ENCODE measurements at places on chromosomes 2 and 18.

- no peak for DNase-seq
Measured at GRCh38 chr2:26246818-26247217, 2.1 kb downstream of the HADHB start.

DNA sequence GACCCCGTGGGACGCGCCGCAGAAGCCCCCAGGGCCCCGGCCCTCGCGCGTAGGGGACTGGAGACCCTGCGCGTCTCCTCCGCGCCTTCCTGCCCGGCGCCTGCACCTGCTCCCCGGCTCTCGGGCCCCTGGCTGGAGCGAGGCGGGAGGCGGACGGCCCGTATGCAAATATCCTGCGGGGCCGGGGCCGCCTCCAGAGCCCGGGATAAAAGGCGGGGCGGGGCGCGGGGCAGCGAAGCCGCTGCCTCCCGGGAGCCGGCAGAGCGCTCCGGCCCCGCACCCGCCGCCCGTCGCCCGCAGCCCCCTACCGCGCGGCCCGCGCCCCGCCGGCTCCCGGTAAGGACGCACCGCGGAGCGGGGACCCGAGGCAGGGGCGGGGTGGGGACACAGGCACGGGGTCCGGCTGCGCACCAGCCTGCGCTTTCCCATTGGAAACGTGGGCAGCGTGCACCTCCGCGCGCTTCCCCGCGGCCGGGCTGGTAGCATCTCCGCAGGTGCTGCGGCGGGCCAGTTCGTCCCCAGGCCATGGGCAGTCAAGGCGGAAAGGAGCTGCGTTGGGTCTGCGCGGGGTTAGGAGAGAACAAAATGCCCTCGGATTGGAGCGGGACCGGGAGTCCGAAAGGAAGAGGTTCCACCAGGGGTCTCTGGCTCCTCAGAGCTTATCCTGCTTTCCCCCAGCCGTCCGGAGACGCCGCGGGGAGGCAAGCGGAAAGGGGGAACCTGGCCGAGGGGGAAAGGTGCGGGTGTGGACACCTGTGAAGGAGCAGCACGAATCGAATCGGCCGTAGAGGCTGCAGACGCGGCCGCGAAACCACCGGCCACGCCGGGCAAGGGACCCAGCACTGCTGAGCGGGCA lies at the start of gene ATP6V1C2:
Gene ATP6V1C2 (plus strand): TSS at position 235 of the 856 bp plus-strand sequence. CDS start 1,220 bp downstream, outside the sequence.
- DNase-seq = no peak

GRCh38 chr18:8221452-8221851 lies 387.8 kb upstream of the RAB12 start:
- DNase-seq = no peak

DNA sequence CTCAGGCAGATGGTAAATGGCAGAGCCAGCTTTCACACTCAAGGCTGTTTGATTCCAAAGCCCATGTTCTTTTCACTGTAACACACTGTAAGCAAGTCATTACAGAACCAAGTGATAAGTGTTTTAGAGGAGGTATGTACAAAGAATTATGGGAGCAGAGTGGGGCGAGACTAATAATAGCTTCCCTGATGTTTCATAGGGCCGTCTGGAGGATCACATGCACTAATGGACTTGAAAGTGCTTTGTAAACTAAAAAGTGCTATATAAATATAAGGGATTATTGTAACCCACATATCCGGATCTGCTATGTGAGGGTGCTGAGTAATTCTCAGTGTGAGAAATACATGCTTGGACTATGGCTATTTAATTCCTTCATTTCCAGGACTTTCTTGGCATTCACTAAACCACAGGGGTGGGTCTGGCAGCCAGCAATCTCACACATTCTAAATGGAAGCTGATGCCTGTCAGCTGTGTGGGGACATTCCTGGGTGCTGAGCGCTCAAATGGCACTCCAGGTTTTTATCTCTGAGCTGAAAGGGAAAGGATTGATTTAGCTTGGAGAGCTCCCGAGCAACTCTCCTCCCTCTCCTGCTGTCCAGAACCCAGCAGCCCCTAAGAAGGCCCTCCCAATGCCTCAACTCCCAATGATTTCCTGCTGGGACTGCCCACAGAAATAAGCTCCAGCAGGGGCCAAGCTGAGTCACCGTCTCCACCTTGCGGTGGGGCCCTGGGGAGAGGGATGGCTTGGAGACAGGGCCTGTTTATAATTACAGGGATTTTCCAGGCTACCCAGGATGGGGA lies 222.8 kb downstream of the SOX11 start:
- DNase-seq = peak; percentile 28

- no peak for DNase-seq
Measured at GRCh38 chr2:200138391-200139124, 167.9 kb upstream of the SPATS2L start.

DNA sequence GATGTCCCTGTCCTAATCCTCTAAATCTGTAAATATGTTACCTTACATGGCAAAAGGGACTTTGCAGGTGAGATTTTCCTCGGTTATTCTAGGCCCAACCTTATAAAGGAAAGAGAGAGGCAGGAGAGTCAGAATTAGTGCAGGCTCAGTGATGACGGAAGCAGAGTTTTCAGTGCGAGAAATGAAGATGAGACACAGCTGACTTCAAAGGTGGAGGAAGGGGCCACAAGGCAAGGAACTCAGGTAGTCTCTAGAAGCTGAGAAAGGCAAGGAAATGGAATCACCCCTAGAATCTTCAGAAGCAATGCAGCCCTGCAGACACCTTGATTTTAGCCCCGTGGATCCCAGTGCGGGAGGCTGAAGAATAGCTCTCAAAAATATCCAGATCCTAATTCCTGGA lies 7.2 kb upstream of the LCLAT1 start:
- DNase-seq = no peak

- DNase-seq = no peak
Measured at GRCh38 chr2:241815477-241816430, 6.8 kb downstream of the NEU4 start.

- no peak for DNase-seq
Measured at GRCh38 chr2:198259496-198259895, 455.1 kb downstream of the PLCL1 start.

GRCh38 chr2:20065885-20066602 lies 14.6 kb upstream of the LAPTM4A start:
- no peak for DNase-seq

- no peak for DNase-seq
Measured at GRCh38 chr2:15559379-15560139, 1.6 kb downstream of the NBAS start.

GRCh38 chr2:5672749-5673144 lies 19.4 kb upstream of the SOX11 start:
- DNase-seq = no peak

DNA sequence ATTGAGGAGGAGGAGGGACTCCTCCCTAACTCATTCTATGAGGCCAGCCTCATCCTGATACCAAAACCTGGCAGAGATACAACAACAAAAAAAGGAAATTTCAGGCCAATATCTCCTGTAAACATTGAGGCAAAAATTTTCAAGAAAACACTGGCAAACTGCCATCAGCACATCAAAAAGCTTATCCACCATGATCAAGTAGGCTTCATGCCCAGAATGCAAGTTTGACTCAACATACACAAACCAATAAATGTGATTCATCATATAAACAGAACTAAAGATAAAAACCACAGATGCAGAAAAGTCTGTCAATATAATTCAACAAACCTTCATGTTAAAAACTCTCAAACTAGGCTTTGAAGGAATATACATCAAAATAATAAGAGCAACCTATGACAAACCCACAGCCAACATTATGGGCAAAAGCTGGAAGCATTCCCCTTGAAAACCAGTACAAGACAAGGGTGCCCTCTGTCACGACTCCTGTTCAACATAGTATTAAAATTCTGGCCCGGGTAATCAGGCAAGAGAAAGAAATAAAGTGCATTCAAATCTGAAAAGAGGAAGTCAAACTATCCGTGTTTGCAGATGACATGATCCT lies 1014.3 kb downstream of the CBLN2 start:
- no peak for DNase-seq

DNA sequence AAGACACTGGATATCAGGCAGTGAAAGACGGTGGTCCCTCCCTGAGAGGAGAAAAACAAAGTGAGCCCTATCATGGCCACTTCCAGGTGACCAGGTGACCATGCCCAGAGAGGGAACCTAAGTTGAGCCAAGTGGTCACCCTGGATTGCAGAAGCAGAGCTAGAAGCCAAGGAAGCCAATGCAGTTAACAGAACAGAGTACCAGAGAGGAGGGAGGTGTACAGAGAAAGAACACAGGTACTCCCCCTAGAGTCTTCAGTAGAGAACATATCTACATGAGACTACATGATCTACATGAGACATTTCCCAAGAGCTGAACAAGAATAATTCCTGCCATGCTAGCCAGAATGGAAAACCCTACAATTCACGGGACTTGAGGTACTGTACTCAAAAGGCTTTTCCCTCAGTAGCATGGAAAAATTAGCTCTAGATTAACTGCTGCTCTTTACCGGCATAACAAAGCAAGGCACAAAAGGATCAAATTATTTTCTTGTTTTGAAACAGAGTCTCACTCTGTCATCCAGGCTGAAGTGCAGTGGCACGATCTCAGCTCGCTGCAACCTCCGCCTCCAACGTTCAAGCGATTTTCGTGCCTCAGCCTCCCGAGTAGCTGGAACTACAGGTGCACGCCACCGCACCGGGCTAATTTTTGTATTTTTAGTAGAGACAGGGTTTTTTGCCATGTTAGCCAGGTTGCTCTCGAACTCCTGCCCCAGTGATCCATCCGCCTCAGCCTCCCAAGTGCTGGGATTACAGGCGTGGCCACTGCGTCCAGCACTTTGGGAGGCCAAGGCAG lies 23.5 kb downstream of the ROCK2 start:
- no peak for DNase-seq

DNA sequence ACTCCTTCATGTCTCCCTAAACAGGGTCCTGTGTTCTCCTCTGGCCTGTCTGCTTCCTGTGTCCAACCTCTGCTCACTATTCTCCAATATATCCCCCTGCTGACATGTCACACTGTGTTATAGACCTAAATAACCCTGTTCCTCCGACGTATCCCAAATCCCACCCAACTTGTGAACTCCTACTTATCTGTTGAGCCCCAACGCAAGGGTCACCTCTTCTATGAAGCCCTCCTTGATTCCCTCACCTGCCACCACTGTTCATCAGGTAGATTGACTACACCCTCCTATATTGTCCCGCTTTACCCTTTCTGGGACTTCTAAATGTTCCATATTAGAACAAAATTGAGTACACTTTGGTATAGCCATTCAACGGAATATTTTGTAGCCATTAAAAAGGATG lies 42.1 kb downstream of the PCARE start:
- DNase-seq = no peak

GRCh38 chr2:174335988-174336500 lies 1.3 kb downstream of the SP9 start:
- DNase-seq = no peak

DNA sequence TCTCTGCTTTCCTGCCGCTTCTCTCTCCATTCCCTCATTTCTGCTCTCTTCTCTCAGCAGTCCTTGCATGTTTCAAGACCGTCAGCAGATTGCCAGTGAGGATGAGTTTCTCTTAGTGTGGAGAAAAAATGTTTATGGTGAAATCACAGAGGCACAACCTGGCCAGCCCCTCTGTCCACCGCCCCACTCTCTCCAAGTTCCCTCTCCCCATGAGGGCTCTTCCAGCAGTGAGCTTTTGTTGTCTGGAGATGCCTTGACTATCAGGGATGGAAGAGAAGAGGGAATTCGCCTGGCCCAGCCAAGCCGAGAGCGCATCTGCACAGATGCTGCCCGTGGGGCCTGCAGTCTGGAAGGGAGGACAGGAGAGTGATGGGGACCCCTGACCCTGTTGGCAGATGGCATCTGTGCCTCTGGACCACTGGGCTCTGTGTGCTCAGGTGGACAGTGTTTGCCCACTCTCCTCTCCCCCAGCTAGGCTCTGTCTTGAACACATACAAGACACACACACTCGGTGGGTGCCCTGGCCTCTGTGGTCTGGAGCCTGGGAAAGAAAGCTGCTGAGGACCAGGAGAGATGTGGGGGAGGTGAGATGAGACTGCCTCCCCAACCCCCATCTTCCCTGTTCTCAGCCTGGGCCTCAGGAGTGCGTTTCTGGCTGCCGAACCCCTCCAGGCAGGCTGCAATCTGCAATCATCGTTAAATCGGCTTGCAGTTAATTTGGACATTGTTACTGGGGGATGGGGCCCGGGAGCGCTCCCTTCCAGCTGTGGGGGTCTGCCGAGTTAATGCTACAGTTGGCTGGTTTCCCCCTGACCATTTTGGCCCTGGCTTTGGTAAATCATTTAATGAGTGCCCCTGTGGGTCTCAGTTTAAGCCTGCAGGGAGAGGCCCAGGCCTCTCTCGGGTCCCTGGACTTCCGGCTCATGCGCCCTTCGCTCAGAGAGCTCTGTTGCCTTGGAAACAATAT lies 4.5 kb downstream of the ITM2C start:
- no peak for DNase-seq

GRCh38 chr18:75455249-75456198 lies 28.0 kb upstream of the SMIM21 start:
- DNase-seq = no peak

GRCh38 chr2:176612736-176613135 lies 343.5 kb downstream of the MTX2 start:
- no peak for DNase-seq

GRCh38 chr2:161745866-161746614 lies 121.8 kb downstream of the SLC4A10 start:
- no peak for DNase-seq

GRCh38 chr2:181916726-181917718 lies 25.5 kb downstream of the ITPRID2 start:
- no peak for DNase-seq

DNA sequence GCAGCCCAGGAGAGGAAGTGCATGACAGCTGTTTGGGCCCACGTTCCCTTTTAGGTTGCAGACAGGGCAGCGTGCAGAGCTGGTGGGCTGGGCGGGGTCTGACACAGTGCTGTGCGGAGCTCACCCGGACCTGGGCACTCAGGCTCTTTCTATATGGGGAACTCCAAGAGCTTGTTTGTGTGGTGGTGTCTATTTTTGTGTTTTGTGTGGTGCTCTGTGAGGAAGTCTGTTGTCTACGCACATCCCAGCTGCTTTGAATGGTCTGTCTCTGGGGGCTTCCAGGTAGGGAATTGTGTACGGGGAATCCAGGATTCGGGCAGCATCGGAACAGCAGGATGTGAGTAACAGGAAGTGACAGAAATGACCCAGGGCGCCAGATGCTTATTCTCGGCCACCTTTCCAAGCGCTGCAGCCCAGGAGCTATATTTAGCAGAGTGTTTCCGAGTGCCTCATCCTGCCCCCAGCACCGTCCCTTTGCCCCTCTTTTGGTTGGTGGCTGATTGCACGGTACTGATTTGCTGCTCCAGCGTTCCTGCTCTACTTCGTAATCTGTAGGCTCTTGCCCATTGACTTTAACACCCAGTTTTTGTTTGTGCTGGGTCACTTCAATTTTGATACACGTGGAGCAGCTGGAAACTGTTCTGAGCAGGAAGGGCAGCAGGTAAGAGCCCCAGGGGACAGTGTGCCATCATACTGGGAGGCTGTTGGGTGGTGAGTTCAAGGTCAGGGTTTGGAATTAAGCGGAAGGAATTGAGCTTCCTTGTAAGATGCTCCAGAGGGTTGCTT lies 64.7 kb downstream of the DGKD start:
- DNase-seq = no peak

DNA sequence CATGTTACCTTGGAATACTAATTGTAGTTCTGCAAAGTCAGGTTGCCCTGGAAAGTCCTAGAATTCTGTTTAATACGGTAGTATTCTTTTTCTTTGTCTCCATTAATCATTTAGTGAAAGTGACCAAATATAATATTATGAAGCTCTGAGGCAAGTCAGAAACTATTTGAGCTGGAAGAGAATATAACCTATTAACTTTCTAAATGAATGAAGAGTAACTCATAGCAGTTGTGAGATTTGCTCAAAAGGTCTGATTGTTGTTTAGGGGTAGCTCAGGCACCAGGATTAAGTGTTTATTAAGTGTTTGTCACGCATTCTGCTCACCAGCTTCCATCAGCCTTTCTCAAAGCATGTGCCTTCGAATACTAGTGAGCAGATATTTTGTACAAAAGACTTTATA lies 46.7 kb upstream of the SERPINE2 start:
- DNase-seq = no peak
